ENCODE measurements at places on chromosomes 11 and 22. TPM values are rescaled to one million over a fixed set of nuclear protein-coding genes. Genes with fewer than 3 reads are reported as not detected.

Gene TRIM29
- total RNA-seq = 26.6 TPM

Gene PAX6
- not detected for total RNA-seq

DNA sequence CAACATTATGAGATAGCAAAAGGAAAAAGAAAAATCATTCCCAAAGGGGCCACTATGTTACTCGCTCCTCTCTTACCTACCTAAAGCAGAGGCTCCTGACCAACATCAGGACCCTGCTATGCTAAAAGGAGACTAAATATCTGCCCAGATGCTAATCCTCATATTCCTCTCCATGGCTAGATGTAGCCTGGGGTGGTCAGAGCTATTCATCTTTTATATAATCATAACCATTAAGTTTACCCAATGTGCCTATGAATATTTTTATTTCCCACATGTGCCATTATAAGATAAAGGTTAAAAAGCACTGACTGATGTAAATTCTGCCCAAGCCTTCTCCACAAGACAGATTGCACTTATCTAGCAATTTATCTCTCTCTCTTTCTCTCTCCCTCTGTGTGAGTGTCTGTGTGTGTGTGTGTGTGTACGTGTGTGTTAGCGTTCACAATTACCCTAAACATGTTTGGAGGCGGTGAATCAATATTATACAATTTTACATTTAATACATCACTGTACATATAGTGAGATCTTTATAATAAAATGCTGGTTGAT is 41.2 kb upstream of the ANO5 start:
- no peak overlapping the region for H3K4me3 ChIP-seq
- no peaks in the 10 kb centered on the region for H3K27me3 ChIP-seq
- no peaks in the 10 kb centered on the region for H3K36me3 ChIP-seq
- H3K27ac ChIP-seq = no peak overlapping the region

DNA sequence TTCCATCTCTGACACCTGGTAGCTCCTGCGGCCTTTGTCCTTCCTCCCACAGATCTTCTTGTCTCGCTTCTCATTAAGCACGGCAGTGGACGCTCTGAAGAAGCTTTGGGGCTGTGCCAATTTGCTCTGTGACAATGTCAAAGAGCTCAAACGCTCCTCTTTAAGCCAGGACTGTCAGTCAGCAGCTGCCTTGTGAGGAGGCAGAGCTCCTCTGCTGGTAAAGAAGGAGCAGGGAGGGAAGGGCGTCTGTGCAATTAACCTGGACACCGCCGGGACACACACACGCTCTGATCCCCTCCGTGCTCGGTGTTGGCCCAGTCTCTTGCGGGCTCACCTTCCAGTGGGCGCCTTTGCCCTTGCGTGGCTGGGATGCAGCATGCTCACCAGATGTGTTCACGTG is 373.9 kb downstream of the BRD1 start:
- no peaks in the 10 kb centered on the region for H3K36me3 ChIP-seq
- H3K27me3 ChIP-seq = peaks cover 70% of the 10 kb centered on the region
- H3K27ac ChIP-seq = no peak overlapping the region
- no peak for DNase-seq
- no peak overlapping the region for H3K4me3 ChIP-seq
- peaks cover 4% of the 10 kb centered on the region for H3K4me1 ChIP-seq

GRCh38 chr11:107752949-107753822 is 41.3 kb upstream of the SLN start:
- no peaks in the 10 kb centered on the region for H3K27me3 ChIP-seq
- DNase-seq = no peak
- no peaks in the 10 kb centered on the region for H3K36me3 ChIP-seq
- no peak overlapping the region for H3K27ac ChIP-seq

- H3K4me3 ChIP-seq = no peak overlapping the region
- no peaks in the 10 kb centered on the region for H3K36me3 ChIP-seq
- H3K27me3 ChIP-seq = peaks cover 5% of the 10 kb centered on the region
- H3K4me1 ChIP-seq = peaks cover 5% of the 10 kb centered on the region
Measured at GRCh38 chr11:19209617-19210370, 8.0 kb upstream of the CSRP3 start.

- H3K27me3 ChIP-seq = no peaks in the 10 kb centered on the region
- H3K4me1 ChIP-seq = peaks cover 3% of the 10 kb centered on the region
- H3K4me3 ChIP-seq = no peak overlapping the region
Measured at GRCh38 chr11:110131386-110132123, 38.4 kb downstream of the ZC3H12C start.

DNA sequence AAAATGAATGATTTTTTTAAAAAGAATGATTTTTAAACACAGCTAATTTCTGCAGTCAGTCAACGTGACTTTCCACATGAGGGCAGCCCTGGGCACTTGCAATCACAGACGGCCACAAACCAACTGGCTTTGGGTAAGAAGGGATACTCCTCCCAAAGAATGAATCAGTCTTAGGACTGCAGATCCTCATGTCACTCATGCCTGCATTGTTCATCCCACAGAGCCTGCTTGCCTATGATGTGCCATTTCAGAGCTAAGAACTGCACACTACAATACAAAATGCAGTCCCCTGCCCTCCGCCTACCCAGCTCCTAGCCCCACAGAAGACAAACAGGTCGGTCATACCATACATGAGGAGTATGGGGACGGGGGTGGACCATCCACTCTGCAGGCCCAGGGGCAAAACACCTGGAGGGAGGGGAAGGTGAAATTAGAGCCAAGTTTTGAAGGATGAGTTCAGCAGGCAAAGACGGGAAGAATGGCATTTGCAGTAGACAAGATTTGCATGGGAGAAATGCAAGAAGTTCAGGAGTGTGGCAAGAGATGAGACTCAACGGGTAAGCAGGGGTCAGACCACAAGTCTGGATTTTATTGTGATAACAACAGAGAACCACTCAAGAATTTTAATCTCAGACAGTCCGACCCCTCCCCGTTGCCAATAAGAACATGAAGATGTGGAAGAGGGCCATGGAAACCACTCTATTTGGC is 24.7 kb downstream of the PACSIN2 start:
- H3K4me1 ChIP-seq = peaks cover 25% of the 10 kb centered on the region
- no peak for DNase-seq
- H3K4me3 ChIP-seq = no peak overlapping the region
- H3K27me3 ChIP-seq = no peaks in the 10 kb centered on the region

- H3K27ac ChIP-seq = no peak overlapping the region
- H3K4me1 ChIP-seq = no peaks in the 10 kb centered on the region
- no peak for DNase-seq
- no peaks in the 10 kb centered on the region for H3K27me3 ChIP-seq
- H3K36me3 ChIP-seq = peaks cover 38% of the 10 kb centered on the region
- no peak overlapping the region for H3K4me3 ChIP-seq
Measured at GRCh38 chr11:36274414-36274813, 14.8 kb downstream of the COMMD9 start.

- peaks cover 2% of the 10 kb centered on the region for H3K4me1 ChIP-seq
- no peak overlapping the region for H3K4me3 ChIP-seq
- H3K27ac ChIP-seq = no peak overlapping the region
- no peak for DNase-seq
- H3K36me3 ChIP-seq = no peaks in the 10 kb centered on the region
- H3K27me3 ChIP-seq = no peaks in the 10 kb centered on the region
Measured at GRCh38 chr11:12079726-12080556, 30.4 kb upstream of the MICAL2 start.

GRCh38 chr11:75161506-75162095 is 10.7 kb downstream of the SLCO2B1 start:
- H3K27me3 ChIP-seq = no peaks in the 10 kb centered on the region
- DNase-seq = no peak
- H3K36me3 ChIP-seq = no peaks in the 10 kb centered on the region
- H3K4me3 ChIP-seq = no peak overlapping the region
- no peaks in the 10 kb centered on the region for H3K4me1 ChIP-seq

DNA sequence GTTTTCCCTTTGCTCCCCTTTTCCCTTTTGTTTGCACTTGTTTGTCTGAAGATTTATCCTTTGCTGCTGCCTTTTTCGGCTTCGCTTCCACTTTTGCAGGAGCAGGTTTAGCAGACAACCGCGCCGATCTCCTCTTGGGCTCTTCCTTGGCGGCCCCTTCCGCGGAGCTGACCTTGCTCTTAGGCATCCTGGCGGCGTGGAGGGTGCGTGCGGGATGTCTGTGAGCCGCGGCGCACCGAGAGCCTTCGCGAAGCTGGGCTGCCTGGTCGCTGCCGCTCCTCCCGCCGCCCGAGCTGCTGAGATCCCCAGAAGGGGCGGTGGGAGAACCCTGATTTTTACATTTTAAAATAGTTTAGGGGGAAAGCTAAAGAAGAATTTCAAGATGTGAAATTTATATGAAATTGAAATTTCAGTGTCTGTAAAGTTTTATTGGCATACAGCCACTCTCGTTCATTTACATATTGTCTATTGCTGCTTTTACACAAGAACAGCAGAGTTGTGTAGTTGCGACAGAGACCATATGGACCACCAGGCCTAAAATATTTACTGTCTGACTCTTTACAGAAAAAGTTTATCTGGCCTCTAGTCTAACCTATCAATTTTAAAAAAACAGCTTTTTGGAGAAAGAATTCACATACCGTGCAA is 105.2 kb upstream of the RRM1 start:
- H3K4me1 ChIP-seq = peaks cover 21% of the 10 kb centered on the region
- H3K36me3 ChIP-seq = no peaks in the 10 kb centered on the region
- no peak overlapping the region for H3K27ac ChIP-seq
- no peak overlapping the region for H3K4me3 ChIP-seq

GRCh38 chr11:329886-330253 is 9.2 kb upstream of the IFITM3 start:
- H3K36me3 ChIP-seq = no peaks in the 10 kb centered on the region
- H3K27me3 ChIP-seq = no peaks in the 10 kb centered on the region
- no peak for DNase-seq
- no peak overlapping the region for H3K4me3 ChIP-seq
- H3K4me1 ChIP-seq = peaks cover 17% of the 10 kb centered on the region

GRCh38 chr11:125165843-125166763 is 1.6 kb downstream of the PKNOX2 start:
- H3K4me1 ChIP-seq = peaks cover 39% of the 10 kb centered on the region
- peak overlapping the region; percentile 84 for H3K27ac ChIP-seq
- DNase-seq = peak; percentile 64
- H3K4me3 ChIP-seq = peak overlapping the region; percentile 48

GRCh38 chr11:9821008-9821752 is 157.3 kb downstream of the SWAP70 start:
- no peak for DNase-seq
- H3K36me3 ChIP-seq = peaks cover 5% of the 10 kb centered on the region
- no peak overlapping the region for H3K4me3 ChIP-seq
- no peak overlapping the region for H3K27ac ChIP-seq

- peaks cover 29% of the 10 kb centered on the region for H3K4me1 ChIP-seq
- no peak overlapping the region for H3K4me3 ChIP-seq
- H3K27me3 ChIP-seq = no peaks in the 10 kb centered on the region
- H3K27ac ChIP-seq = peak overlapping the region; percentile 13
- H3K36me3 ChIP-seq = no peaks in the 10 kb centered on the region
Measured at GRCh38 chr11:3865388-3866193, 10.1 kb downstream of the STIM1 start.
